Foreskin keratinocyte (primary cell): ENCODE measurements at places on chromosomes 5 and 9.
A peak's percentile ranks its signal among the peaks of the same experiment; 100 is the strongest.

- DNase-seq: no peak
These were observed 847.7 kb downstream of the CDH18 start for GRCh38 chr5:19140276-19140675.

GRCh38 chr9:77980622-77981021, 51.0 kb downstream of the GNAQ start:
- peak; percentile 54 for DNase-seq

DNA sequence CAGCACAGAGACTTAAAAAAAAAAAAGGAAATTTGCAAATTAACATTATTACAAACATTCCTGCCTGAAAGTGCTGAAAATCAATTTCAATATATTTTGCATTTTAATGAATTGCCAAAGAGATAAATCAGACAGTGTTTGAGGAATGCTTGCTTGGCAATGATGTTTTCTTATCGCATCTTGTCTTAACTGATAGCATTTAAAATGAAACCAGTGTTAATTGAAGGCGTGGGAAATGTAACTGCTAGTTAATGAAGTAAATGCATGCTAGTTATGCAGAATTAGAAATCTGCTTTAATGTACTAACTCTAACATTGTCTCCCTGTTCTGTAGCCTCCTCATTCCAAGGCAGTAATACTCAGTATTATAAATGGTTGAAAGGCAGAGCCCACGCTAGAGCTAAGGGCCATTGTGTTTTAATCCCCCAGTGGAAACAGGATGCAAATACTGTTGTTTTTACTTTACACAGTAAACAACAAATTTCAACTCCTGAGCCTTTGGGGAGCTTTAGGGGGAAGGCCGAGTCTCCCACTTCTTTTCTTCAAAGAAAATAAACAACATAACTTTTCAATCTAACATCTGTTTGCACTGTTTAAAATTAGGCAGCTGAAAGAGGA, 586.9 kb downstream of the TLE4 start:
- no peak for DNase-seq

GRCh38 chr5:33537240-33537639, 96.5 kb downstream of the TARS1 start:
- DNase-seq: no peak

GRCh38 chr5:72633041-72633445, 125.8 kb upstream of the ZNF366 start:
- DNase-seq: no peak

- no peak for DNase-seq
These were observed 433.4 kb downstream of the ZSWIM6 start for GRCh38 chr5:61765471-61765870.

DNA sequence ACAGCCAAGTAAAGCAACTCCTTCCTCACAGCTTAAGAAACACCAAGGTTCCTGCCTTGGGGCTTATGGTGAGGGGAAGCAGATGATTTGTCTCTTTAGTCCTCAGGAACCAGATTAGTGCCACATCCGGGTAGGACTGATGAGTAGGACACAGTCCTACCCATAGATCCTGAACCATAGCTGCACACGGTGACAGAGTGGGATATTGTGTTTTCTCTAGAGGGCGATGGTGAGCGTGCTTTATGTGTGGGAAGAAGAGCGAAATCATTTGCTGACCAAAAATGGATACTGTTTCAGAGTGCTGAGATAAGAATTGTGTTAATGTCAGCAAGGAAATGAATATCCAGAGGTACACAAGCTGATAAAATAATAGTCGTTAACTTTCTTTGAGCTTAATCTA, 209.0 kb upstream of the FBXL7 start:
- no peak for DNase-seq
